ENCODE measurements at places on chromosomes 13 and 19.

GRCh38 chr13:42907745-42908144, 84.3 kb downstream of the EPSTI1 start:
- DNase-seq, result no peak

- DNase-seq, result no peak
Measured at GRCh38 chr13:44300895-44301638, 72.6 kb upstream of the SERP2 start.

DNA sequence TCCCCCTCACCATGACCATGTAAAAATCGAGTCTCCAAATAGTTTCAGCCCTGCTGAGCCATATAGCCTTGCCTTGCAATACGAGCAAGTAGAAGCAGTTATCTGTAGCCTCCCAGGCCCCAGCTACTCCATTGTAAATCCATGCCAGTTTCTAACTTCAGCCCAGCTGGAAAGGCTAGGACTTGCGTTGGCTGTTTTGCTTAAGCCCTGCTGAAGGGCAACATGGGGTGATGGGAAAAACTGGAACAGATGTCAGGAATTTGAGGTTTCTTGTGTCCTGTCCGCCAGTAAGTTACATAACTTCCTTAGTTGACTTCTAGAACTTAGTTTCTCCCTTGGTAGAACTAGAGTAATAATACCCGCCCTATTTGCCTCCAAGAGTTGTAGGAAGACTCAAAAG, 216.0 kb upstream of the SERP2 start:
- no peak for DNase-seq

GRCh38 chr19:32748497-32748896, 28.9 kb downstream of the TDRD12 start:
- no peak for DNase-seq
